Activated B cell treated with CpG ODN at 0.5 μM for 24 hours (primary cell): ENCODE measurements at places on chromosomes 12 and 14. TPM values are rescaled to one million over a fixed set of nuclear protein-coding genes. Genes with fewer than 3 reads are reported as not detected.
A peak's percentile ranks its signal among the peaks of the same experiment; 100 is the strongest.

DNA sequence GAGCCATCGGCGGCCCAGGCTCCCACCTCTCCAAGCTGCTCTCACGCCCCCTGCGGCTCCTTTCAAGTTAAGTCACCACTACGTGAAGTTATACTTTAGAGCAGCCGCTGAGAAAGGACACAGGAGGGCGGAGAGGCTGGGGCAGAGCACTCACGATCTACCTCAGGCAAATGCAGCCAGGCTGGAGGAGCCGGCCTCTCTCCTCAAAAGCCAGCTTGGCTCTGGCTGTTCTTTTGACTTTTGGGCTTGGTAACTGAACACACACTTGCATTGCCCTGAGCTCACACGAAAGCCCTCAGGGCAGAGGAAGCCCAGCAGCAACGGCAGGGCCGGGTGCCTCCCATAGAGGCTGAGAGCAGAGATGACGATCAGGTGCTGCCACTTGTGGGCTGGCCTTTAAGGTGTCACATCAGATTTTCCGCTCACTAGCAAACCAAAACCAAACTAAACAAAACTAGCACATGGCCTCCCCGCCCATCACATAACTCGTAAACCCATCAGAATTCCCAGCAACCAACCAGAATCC lies 75.2 kb downstream of the PITPNM2 start:
- H3K27me3 ChIP-seq: no peaks in the 10 kb centered on the region
- no peak for DNase-seq
- H3K4me1 ChIP-seq: peaks cover 32% of the 10 kb centered on the region

- H3K4me3 ChIP-seq: no peak overlapping the region
- peaks cover 8% of the 10 kb centered on the region for H3K36me3 ChIP-seq
- H3K4me1 ChIP-seq: peaks cover 56% of the 10 kb centered on the region
- H3K27ac ChIP-seq: no peak overlapping the region
- no peaks in the 10 kb centered on the region for H3K27me3 ChIP-seq
Measured at GRCh38 chr14:73462815-73463214, 4.5 kb upstream of the NUMB start.

- H3K4me1 ChIP-seq: peaks cover 42% of the 10 kb centered on the region
- no peak overlapping the region for H3K27ac ChIP-seq
- H3K4me3 ChIP-seq: no peak overlapping the region
- H3K27me3 ChIP-seq: no peaks in the 10 kb centered on the region
- no peak for DNase-seq
- H3K36me3 ChIP-seq: peaks cover 15% of the 10 kb centered on the region
Measured at GRCh38 chr14:55301437-55302121, 30.4 kb downstream of the FBXO34 start.

GRCh38 chr14:71730471-71730870 lies 201.8 kb upstream of the RGS6 start:
- H3K27ac ChIP-seq: no peak overlapping the region
- no peaks in the 10 kb centered on the region for H3K4me1 ChIP-seq
- peaks cover 97% of the 10 kb centered on the region for H3K36me3 ChIP-seq
- no peaks in the 10 kb centered on the region for H3K27me3 ChIP-seq
- no peak for DNase-seq
- no peak overlapping the region for H3K4me3 ChIP-seq

GRCh38 chr14:102545461-102546265 lies 36.1 kb upstream of the ANKRD9 start:
- peak overlapping the region; percentile 58 for H3K4me3 ChIP-seq
- no peaks in the 10 kb centered on the region for H3K36me3 ChIP-seq
- no peak overlapping the region for H3K27ac ChIP-seq
- DNase-seq: no peak
- H3K27me3 ChIP-seq: peaks cover 28% of the 10 kb centered on the region
- peaks cover 11% of the 10 kb centered on the region for H3K4me1 ChIP-seq

DNA sequence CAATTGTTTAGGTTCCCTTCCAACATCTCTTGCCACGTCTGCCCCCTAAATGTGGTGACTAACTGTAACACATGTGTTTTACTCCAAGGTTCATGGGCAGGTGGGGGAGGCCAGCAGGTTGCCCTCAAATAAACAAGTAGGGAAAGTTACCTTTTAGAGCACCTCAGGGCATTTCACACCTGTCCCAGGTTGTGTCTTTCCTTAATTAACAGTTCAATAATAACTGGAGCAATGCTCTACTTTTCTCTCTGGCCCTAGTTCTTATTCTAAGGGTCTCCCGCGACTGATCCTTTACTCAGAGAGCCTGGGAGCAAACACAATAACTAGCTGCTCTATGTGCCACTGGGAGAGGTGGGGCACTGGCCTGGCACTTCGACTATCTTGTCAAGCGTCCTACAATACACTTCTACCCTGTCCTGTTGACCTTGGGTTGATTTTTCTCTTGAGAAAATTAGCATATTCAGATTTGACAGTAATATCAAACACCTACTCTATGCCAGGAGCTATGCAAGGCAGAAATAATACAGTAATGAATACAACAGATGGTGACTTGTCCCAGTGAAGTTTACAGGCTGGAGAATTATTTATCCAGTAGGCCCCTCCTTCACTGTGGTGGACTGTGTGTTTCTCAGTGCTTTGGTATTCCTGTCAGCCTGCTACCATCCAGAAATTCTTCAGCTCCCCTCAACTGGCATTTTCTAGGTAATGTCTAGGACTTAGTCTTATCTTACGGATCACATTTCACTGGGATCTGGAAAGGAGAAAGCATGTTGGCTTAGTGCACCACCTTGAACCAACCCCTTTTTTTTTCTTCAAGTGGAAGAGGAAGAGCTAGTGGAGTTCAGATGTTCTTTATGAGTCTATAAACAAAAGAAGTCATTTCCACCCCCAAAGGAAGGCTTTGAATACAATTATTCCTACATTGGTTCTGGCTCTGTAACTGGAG lies 202.6 kb downstream of the CRADD start:
- H3K27ac ChIP-seq: no peak overlapping the region
- no peak for DNase-seq
- no peaks in the 10 kb centered on the region for H3K27me3 ChIP-seq

POTEM gene
- total RNA-seq: 0.16 TPM in 1 of 2 replicates, not detected in the other
